ENCODE measurements at places on chromosomes 7 and 10. TPM values are rescaled to one million over a fixed set of nuclear protein-coding genes. Genes with fewer than 3 reads are reported as not detected.
A peak's percentile ranks its signal among the peaks of the same experiment; 100 is the strongest.

Gene SCRN1
- total RNA-seq, result 6.1 TPM

Gene DMBT1
- not detected for total RNA-seq

Gene CEP55
- 0.63 TPM for total RNA-seq

GRCh38 chr10:128091636-128092210 lies 34.5 kb downstream of the MKI67 start:
- no peak for DNase-seq
- H3K4me3 ChIP-seq, result no peak overlapping the region
- no peaks in the 10 kb centered on the region for H3K27me3 ChIP-seq
- H3K36me3 ChIP-seq, result no peaks in the 10 kb centered on the region

- no peaks in the 10 kb centered on the region for H3K4me1 ChIP-seq
- H3K4me3 ChIP-seq, result no peak overlapping the region
- no peak overlapping the region for H3K27ac ChIP-seq
- no peaks in the 10 kb centered on the region for H3K36me3 ChIP-seq
Observed at GRCh38 chr7:156514851-156515250, 125.7 kb upstream of the RNF32 start.

GRCh38 chr7:84548366-84549365 lies 354.1 kb upstream of the SEMA3A start:
- no peak for DNase-seq
- no peaks in the 10 kb centered on the region for H3K27me3 ChIP-seq
- no peak overlapping the region for H3K4me3 ChIP-seq
- H3K27ac ChIP-seq, result no peak overlapping the region
- no peaks in the 10 kb centered on the region for H3K4me1 ChIP-seq

GRCh38 chr10:12419262-12419847 lies 70.0 kb downstream of the CAMK1D start:
- H3K27ac ChIP-seq, result peak overlapping the region; percentile 75
- H3K4me3 ChIP-seq, result peak overlapping the region; percentile 25
- no peaks in the 10 kb centered on the region for H3K27me3 ChIP-seq
- no peaks in the 10 kb centered on the region for H3K36me3 ChIP-seq
- no peak for DNase-seq

DNA sequence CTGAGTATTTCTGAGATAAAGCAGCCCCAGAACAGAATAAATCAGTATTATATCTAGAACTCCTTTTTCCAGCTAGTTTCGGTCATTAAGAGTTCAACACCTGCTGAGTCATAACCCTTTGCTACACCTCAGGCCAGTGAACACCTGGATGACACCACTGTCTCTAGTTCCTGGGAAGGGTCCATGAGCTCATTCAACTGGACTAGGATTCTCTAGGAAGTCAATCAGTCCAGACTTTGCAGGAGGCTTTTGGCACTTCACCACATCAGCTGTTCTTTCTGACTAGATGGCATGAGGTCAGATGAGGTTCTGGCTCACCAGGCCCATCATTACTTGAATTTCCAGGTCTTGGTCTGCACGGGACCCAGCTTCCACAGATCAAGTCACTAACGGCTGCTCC lies 11.7 kb downstream of the SLC39A12 start:
- peaks cover 5% of the 10 kb centered on the region for H3K27me3 ChIP-seq
- H3K4me1 ChIP-seq, result no peaks in the 10 kb centered on the region
- no peak overlapping the region for H3K4me3 ChIP-seq
- no peak for DNase-seq

DNA sequence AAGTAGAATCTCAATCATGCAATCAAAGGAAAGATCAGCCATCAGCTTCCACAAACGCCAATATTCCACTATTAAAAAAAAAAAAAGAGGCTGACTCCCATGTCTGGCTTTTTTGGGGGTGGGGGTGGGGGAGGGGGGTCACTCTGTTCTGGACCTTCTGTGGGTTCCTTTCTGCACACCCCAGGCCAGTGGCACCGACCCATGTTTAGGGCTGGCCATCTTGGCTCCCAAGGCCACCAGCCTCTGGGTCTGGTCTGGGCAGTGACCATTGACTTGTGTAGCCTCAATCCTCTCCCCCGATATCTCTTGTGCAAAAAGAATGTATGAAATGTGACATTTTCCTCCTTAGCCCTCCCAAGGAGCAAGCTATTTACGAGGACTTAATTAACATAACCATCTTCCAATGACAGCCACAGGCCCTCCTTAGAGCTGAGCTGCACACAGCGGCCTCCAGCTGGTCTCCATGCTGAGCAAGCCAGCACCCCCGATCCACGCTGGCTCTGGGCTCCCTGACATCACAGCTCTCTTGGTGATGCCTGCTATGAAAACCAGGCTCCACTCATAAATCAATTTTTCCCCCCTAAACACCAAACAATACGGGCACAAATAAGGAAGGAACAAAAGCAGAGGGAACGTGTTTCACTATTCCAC lies 100.1 kb downstream of the ZRANB1 start:
- no peak overlapping the region for H3K27ac ChIP-seq
- no peak for DNase-seq
- H3K27me3 ChIP-seq, result peaks cover 16% of the 10 kb centered on the region
- H3K4me1 ChIP-seq, result no peaks in the 10 kb centered on the region
- no peaks in the 10 kb centered on the region for H3K36me3 ChIP-seq

GRCh38 chr7:155322530-155322929 lies 24.9 kb downstream of the INSIG1 start:
- no peaks in the 10 kb centered on the region for H3K27me3 ChIP-seq
- no peaks in the 10 kb centered on the region for H3K36me3 ChIP-seq
- no peak overlapping the region for H3K4me3 ChIP-seq

All from T-helper 17 cell (primary cell).